ENCODE measurements at places on chromosomes 2 and 18.

DNA sequence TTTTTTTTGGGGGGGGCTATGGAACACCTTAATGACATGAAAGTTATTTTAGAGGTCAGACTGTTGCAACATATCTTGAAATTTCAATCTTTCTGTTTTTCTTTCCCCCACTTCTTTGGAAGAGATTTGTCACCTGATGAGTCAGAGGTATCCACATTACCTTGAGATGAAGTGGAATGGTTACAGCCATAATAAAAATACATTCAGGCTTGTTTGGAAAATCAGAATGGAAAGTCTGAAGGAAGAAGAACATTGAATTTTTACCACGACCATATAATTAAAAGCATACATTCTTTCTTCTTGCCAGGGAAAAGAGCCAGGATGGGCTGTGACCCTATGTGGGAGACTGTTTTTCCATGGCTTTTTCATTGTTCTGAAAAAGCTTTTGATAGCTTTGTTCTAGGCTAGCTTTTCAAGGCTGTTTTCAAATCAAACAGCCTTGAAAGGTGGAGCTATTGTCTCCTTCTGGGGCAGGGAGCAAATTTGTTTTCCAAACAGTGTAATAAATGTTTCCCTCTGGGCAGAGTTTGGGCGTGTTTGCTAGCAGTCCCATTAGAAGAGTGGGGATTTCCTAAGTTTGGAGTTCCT, 2.3 kb upstream of the GTF3C3 start:
- no peak for DNase-seq

- no peak for DNase-seq
These were observed 16.7 kb downstream of the PDCD1 start for GRCh38 chr2:241842067-241842415.

- no peak for DNase-seq
These were observed 198.3 kb upstream of the FIGN start for GRCh38 chr2:163934131-163934530.

- no peak for DNase-seq
These were observed 243.6 kb downstream of the HDAC4 start for GRCh38 chr2:239157269-239157668.

GRCh38 chr2:290090-290722, 2.3 kb upstream of the ALKAL2 start:
- DNase-seq: no peak

DNA sequence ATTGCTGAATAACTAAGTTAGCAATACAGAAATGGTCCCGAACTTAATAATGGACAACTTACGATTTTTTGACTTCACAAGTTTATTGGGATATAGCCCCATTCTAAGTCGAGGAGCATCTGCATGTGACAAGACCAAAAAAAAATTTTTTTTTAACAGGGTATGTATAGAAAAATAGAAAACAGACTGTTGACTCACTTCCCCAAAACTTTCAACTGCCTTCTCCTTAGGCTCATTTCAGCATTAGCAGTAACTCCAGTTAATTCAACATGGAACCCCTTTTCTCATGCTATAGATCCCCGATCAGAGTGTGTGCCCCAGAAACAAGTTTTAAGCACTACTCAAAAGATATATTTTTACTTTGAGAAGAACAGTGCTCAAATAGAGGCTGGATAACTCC, 5.4 kb downstream of the CD302 start:
- no peak for DNase-seq

DNA sequence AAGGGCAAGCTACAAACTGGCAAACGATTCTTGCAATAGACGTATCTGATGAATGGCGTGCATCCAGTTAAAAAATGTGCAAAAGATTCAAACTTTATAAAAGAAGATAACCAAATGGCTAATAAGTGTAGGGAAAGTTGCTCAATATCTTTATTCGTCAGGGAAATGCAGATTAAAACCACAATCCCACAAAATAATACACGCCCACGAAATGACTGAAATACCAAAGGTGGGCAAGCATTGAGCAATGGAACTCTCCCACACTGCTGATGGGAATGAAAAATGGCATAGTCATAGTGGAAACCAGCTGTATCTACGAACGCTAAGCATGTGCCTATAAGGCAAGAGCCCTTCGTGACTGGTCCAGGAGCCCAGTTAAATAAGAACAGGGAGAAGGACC, 168.6 kb upstream of the SIX2 start:
- no peak for DNase-seq

DNA sequence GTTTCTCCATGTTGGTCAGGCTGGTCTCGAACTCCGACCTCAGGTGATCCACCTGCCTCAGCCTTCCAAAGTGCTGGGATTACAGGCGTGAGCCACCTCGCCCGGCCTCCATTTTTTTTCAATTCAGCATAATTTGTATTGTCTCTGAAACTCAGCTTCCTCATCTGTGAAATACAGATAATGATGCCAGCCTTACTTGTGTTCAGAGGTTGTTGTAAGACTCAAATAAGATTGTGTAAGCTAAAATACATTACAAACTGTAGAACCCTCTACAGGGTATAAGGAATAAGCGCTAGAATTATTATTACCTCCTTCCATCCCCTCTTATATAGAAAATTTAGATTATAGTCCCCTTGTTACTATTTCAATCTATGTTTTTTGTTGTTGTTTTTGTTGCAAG, 24.8 kb upstream of the STARD7 start:
- no peak for DNase-seq

DNA sequence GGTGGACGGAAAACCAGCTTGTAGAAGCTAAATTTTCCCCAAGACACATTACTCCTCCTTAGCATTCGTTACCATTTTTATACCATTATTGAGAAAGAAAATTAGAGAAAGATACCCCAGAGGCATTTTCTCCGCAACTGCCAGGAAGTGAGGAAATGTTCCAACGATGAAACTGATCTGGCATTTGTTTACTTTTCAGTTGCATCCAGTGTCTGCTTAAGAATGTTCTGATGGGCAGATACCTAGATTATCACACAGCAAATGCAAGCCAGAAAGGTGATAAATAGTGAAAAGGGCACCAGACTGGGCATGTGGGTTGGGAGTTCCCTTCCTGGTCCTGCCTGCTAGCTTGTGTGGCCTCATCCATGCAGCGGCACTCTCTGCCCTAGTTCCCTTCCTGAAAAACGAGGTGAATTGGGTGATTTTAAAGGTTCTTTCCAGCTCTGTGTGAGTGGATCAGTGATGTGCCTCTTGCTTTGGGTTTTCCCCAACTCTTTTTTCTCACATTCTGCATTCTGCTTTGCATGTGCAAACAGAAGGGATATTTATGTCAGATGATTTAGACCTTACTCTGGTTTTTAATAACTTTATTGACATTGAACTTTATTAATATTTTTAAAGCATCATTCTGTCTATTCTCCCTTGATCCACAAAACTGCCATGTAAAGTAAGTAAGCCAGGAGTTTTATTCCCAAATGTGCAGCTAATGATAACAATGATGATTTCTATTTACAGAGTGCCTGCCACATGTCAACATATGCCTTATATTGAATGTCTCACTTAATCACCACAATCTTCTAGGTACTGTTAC, 139.6 kb downstream of the INSIG2 start:
- DNase-seq: no peak

- no peak for DNase-seq
These were observed 907 bp upstream of the GYPC start for GRCh38 chr2:126655051-126655450.
